ENCODE measurements at places on chromosomes 7 and 10.

- DNase-seq = no peak
These were observed 36.9 kb upstream of the CDHR3 start for GRCh38 chr7:105926131-105926530.

DNA sequence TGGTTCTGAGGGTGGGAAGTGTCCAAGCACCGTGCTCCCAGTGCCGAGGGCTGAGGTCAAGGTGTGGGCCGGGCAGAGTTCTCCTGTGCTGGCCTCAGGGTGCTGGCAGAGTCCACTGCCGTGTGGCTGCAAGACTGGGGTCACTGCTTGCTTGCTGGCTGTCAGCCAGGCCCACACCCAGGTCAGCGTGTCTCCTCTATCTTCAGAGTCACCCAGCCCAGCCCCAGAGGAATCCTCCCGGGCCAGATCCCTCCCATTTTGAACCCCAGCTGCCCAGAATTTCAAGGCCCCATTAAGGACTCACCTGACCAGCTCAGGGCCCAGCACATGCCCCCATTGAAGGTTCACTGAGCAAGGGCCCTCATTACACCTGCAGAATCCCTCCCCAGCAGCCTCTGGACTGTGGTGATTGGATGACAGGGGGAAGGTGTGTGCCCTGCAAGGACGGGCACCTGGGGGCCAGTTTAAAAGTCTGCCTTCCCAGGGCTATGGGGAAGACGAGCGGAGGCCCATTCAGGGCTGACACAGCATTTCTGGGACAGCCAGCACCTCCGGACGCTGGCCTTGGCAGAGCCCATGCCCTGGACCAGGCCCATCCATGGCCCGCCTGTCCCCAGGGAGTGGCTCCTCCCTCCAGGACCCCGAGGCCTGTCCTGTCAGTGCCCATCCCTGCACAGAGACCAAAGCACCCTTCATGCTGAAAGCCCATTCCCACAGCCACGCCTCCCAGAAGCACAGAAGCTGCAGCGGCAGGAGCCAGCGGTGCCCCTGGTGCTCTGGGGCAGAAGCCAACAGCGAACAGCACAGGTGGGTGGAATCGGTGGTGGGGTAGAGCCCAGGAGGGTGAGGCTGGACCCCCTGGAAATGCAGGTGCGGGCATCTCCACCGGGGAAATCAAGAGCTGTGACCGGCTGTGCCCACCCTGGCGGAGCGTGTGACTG is 45.1 kb upstream of the PPP2R2D start:
- no peak for DNase-seq

GRCh38 chr10:35633006-35633980 is 8.8 kb downstream of the FZD8 start:
- no peak for DNase-seq

- no peak for DNase-seq
These were observed 9.3 kb upstream of the FAM180A start for GRCh38 chr7:135757719-135758411.

GRCh38 chr10:51986516-51986915 is 287.1 kb upstream of the CSTF2T start:
- no peak for DNase-seq

DNA sequence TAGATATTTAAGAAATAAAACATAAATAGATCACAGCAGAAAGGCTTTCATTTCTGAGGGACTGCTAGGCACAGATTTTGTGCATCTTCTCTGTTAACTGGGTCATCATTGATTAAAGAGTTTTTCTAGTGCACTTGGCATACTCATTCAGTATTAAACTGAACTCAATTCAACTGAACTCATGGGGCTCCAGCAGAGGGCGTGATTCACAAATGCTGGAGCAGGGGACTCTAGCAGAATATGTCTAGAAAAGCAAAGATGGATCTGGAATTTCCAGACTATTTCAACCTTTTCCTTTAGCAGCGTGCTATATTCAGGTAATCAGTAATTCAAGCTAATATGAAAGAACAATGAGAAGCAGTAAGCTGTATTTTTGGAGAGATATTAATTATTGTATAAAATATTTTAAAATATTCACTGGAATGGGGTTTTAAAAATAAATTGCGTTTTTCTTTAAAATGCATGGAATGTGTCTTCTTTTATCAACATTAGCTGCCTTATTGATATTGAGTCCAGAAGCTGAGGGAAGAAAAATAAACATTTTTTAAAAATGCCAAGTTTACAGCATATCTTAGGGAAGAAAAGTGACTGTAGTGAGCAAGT is 296.8 kb upstream of the CACNA2D1 start:
- DNase-seq = peak; percentile 74

GRCh38 chr7:139720186-139720585 is 57.6 kb downstream of the HIPK2 start:
- DNase-seq = no peak

DNA sequence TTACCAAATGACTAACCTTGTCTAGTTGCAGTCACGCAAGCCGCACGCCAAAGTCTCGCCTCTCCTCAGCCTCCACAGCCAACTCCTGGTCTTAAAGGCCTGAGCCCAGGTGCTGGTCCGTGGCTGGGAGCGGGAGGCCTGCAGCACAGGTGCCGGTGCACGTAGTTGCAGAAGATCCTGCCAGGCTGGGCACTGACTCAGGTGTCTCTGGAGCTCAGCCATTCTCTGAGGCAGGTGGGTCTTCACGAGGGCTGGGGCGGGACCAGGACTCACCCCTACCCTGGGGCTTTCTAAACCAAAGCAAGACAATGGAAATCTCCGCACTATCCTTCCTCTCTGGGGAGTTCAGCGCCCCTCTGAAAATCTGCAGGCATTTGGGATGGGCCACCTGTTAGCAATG is 216.4 kb downstream of the MLLT10 start:
- DNase-seq = no peak

- no peak for DNase-seq
These were observed 58.7 kb downstream of the ZRANB1 start for GRCh38 chr10:125000366-125001312.

GRCh38 chr7:24991353-24991752 is 11.4 kb upstream of the OSBPL3 start:
- no peak for DNase-seq

DNA sequence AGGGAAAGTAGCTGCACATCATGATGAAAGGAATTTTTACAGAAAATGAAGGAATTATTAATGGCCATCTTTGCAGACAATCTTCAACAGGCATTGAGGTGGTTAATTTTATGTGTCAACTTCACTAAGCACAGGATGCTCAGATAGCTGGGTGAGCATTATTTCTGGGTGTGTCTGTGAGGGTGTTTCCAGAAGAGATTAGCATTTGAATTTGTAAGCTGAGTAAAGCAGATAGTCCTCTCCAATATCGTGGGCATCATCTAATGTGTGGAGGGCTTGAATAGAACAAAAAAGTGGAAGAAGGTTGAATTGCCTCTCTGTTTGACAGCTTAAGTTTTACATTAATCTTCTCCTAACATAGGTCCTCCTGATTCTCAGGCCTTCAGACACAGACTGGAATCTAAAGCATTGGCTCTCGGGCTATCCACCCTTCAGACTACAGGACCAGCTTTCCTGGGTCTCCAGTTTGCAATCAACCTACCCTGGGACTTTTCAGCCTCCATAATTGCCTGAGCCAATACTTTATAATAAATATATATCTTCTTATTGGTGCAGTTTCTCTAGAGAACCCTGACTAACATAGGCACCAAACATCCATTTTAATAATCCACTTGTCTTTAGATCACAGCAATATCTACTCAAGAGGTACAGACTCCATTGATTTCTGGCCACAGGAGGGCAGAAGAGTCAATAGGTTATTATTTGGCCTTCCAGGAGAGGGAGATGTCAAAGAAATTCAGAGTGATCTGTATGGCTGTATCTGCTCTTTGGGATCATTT is 10.5 kb upstream of the CRPPA start:
- DNase-seq = no peak
